ENCODE measurements at places on chromosomes 1 and 21.

DNA sequence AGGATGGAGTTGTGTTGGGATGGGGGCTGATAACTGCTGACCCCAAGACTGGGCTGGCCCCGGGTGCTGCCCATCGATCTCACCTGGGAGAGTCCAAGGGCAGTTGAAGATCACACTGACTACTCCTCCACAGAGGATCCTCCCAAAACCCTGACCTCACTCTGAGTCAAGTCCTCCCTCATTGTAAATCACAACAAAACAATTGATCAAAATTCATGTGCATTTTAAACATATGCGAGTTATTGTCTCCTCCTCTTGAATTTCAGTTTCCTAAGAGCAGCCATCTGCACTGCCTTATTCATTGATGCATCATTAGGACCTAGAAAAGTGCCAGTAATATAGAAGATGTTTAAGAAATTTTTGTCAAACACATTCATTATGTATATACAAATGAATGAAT, 273.6 kb downstream of the C1orf94 start:
- DNase-seq: no peak

DNA sequence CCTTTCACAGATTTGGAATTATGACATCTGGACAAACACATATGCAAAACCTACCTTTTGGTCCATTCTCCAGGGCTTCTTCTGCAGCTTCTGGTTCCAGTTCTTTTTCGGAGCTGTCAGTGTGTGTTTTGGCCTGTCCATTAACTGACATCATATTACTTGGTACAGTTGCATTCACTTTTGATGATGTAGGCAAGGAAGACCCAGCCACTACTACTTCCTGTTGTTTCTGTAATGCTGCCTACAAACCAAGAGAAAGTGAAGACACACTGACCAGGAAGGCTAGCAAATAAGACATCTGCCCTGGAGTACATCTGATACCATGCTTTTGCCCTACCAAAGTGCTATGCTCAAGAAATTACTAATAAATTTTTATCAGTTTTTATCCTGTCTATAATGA, 31.9 kb downstream of the ACBD3 start:
- no peak for DNase-seq

GRCh38 chr1:53412285-53413174, 46.7 kb upstream of the DMRTB1 start:
- no peak for DNase-seq

DNA sequence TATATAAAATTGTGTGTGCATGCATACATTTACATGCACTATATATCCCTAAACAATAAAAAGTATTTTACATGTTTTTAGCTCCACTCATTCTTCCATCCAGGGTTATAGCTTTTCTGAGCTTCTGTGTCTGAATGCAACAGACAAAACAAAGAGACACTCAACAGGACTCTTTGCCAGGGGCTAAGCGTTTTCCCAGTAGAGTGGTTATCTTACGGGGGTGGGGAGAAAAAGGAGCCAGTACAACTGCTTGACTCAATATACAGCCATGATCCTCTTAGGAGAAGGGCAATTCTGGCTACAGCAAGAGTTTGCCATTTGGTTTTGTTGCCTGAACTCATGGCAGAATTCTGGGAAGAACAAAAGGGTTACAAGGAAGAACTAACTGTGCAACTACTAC, 14.6 kb upstream of the PPP2R5A start:
- no peak for DNase-seq

DNA sequence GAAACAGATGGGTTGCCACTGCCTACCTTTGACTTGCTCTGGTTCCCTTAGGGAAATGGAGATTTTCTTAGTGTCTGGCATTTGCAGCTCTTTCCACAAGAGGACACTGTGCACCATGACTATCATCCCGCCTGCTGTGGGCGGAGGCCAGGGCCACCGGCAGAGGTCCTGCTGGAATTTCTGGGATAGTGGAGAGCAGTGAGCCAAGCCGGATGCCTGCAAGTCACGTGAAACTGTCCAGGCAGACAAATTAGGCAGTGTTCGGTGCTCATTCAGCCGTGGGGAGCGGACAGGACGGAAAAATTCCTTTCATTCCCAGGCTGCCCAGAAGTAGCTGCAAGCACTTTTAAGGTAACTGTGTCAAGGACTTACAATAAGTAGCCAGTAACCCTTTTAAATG, 43.4 kb downstream of the IGSF5 start:
- DNase-seq: no peak

DNA sequence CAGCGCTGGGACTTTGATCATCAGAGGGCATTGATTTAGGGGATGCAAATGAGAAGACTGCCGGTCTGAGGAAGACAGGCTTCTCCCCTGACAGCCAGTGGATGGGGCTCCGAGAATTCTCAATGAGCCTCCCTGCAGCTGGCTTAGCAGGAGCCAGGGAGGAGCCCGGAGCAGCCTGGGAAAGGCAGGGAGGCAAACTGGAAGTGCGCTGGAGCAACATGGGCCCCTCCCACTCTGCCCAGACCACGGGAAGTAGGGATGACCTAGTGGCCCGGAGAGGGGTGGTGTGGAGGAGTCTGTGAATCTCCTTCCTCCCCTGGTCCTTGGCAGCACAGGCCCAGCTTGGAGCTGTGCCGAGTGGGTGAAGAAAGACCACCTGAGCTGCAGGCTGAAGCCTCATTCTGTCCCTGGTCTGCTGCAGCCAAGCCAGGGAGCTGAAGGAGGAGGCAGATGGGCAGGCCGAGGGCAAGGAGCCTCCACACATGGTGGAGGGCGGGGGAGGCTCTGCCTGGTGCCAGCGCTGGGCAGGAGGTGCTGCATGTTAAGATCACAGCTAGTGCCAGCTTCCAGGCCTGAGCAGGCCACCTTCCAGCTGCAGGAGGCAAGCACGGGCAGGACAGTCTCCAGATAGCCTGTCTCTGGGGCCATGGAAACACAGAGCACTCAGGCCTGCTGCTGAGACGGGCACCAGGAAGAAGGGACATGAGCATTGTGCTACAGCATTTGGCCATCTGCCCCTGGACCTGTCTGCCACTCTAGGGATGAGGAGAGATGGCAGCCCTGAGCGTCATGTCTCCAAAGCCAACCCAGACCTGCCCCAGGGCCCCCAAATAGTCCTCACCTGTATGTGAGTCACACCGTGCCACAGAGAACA, 12.2 kb upstream of the CLSTN1 start:
- DNase-seq: no peak

DNA sequence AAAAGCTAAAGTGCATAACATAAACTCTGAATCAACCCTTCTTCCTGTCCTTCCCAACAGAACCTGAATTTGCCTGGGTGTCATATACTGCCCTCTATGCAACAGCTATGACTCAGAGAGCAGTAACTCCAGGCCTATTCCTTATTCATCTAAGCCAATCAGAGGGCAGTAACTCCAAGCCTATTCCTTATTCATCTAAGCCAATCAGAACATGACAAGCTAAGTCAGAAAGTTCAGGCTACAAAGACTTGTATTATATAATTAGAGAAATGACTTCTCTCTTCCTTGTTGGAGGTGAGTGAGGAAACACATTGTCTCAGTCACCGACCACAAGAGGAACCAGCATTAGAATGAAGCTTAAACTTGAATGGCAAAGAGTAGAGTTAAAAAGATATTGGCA, 26.2 kb upstream of the TADA1 start:
- no peak for DNase-seq

DNA sequence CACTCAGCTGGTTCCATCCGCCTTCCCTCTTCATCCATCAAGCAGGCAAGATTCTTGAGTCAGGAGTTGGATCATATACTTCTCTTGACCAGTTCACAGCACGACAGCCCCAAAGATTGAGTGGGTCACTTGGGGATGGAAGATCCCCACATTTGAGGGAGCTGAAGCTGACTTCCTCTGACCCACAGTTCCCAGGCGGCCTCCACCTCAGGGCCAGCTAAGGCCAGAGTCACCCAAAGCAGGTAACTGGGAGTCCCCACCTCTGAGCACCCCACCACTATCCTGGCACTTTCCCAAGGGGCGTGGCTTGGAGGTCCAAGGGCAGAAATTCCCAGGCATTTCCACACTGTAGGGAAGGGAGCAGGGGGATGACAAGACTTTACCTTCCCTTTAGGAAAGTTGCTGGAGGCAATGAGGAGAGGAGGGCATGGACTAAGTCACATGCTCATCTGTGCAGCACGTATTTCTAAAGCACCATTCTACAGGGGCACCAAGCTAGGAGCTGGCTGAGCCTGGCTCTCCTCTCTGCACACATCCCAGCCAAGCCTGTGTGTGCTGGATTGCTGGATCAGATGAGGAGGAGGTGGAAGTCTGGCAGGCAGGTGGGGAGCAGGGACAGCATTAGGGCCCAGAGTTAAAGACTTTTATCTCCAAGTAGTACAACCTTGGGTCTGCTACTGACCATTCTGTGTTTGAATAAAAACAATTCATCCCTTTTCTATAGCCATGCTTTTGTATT, 1.3 kb upstream of the RD3 start:
- no peak for DNase-seq
